Fibroblast of skin of scalp (primary cell): ENCODE measurements at places on chromosomes 1 and 21.

- DNase-seq, result no peak
Observed at GRCh38 chr1:175222296-175222938, 29.8 kb upstream of the KIAA0040 start.

DNA sequence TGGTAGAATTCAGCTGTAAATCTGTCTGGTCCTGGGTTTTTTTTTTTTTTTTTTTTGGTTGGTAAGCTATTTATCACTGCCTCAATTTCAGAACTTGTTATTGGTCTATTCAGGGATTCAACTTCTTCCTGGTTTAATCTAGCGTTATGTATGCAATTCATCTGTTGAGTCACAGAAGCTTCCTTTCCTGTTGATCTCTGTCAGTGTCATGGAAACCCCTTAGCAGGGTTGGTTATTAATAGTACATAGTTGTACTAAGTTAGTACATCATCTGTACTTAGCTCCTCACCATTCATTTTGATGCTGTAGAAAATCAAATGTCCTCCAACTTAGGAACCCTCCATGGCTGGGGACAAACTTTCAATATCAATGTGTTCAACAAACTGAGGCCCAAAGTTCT, 51.0 kb upstream of the BARHL2 start:
- no peak for DNase-seq

DNA sequence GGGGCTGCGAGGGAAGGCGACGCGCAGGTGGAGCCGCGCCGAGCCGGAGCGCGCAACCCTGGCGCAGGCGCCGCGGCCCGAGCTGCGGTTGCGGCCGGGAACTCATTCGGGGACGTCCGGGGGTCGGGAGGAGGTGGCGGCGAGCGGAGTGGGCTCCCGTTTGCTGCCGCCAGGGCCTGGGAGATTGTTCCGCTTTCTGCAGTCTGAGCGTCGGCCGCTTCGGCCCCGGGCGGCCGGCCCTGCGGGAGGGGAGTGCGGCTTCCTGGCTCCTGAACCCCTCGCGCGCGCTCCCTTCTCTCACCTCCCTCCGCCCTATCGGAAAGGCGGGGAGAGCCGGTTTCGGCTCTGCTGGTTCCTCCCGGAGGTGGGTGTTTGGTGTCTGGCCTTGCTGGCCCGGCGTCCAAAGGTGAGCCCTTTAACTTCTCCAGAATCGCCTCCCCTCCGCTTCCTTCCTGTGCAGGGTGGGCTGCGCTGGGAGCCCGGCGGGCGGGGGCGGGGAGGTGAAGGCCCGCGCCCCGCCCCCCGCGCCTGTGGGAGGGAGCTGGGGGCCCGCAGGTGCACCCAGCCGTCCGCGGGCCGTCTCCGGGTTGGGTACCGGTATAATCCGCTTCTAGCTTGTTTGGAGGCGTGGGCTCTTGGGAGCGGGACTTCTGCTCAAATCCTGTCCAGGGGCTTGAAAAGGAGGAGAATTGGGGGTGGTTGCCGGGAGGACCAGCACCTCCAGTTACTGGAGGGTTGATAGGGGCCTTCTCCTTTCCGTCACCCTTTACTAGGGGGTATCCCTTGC, 683 bp downstream of the LRRC8D start:
- peak; percentile 24 for DNase-seq

DNA sequence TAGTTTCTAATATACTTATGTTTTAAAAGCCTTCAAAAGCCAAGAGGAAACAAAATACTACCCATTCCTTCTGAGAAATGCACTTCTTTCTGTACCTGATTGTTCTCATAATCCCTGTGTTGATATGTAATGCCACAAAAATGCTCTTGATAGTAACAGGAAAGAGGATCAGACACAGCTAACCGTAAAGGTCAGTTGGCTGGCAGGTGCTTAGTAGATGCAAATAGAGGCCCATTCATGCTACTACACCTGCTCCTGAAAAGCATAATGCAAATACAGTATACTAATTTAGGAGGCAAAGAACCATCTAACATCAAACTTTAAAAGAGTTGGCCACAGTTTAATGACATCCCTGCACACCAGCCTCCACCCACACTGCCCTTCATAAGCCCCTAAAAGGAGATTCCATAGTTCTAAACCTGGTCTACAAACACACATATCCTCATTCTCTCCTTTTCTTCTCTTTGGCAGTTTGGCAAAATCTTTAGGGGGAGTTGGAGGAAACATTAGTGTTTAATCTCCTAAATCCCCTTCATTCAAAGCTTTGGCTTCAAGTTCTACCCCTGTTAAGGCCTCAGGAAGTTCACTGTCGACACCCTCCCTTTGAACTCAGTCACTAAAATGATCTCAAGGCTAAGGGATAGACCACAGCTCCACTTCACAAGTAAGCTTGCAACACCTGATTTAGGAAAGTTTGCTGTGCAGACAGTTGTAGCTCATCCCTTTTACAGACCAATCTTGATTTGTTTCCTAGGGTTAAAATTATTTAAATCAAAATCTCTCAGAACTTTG, 2.9 kb upstream of the CD46 start:
- DNase-seq, result no peak

DNA sequence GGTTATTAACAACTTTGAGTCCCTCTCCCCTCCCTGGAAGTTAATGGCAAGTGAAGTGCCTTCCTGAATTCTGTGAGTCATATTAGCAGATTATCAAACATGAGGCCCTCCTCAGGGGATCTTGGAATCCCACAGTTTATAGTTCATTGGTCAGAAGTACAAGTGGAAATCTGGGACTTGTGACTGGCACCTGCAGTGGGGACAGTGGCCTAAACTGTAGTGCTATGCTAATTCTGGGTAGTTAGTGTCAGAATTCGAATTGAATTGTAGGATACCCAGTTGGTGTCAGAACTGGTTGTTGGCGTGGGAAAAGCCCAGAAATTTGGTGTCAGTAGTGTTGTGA, 26.2 kb downstream of the ZYG11B start:
- no peak for DNase-seq

DNA sequence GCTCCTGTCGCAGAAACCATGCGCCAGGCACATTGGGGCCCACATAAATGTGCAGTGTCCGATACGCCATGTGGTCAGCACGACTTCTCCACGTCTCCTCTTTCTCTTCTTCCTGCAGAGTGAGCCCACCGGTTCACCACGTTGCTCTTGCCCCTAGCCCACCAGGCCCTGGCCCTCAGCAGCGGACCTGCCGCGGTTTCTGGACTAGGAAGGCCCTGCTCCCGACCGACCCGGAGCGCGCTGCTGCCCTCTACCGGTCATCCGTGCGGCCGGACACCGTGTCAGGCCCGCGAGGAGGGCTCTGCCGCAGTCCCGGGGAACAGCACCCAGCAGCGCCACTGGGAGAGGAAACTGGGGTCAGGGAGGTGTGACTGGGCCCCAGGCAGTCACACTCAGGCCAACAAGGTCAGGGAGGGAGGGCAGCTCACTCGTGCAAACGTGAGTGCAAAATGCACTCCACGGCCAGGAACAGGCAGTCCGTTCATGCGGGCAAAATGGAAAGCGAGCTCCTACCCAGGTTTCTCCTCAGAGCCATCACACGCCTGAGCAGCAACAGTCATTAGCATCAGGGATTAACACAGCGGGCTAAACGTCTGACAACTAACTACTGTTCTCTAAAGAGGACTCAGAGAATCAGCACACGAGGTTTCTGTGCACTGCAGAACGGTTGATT, 13.7 kb downstream of the TLR5 start:
- DNase-seq, result peak; percentile 40

- no peak for DNase-seq
Observed at GRCh38 chr1:101965341-101965740, 31.4 kb downstream of the OLFM3 start.
